ENCODE measurements at places on chromosomes 13 and 19. TPM values are rescaled to one million over a fixed set of nuclear protein-coding genes. Genes with fewer than 3 reads are reported as not detected.

The APOC4 gene
- total RNA-seq = not detected

The KLK2 gene
- not detected for total RNA-seq

The IFNL1 gene
- total RNA-seq = not detected

The MYO9B gene
- 80.3 TPM for total RNA-seq

The ZNF302 gene
- total RNA-seq = 10.3 TPM

The AP1M2 gene
- 0.87 TPM for total RNA-seq

The THSD8 gene
- total RNA-seq = not detected

The SERPINE3 gene
- under 0.01 TPM for total RNA-seq

The LSM14A gene
- total RNA-seq = 68.5 TPM

The KLC3 gene
- total RNA-seq = not detected

The GPC5 gene
- 0.11 TPM for total RNA-seq

The MCF2L gene
- 0.37 TPM for total RNA-seq

The APOC1 gene
- total RNA-seq = 1.4 TPM

The CLEC4G gene
- total RNA-seq = not detected

The FAM124A gene
- 2.2 TPM for total RNA-seq

The ALOX5AP gene
- total RNA-seq = 0.25 TPM

The PLIN5 gene
- not detected for total RNA-seq

The CAMSAP3 gene
- total RNA-seq = not detected

The CATSPERD gene
- not detected for total RNA-seq

The LPAR6 gene
- 14.2 TPM for total RNA-seq

The B9D2 gene
- total RNA-seq = 5.9 TPM

The SIGLEC14 gene
- not detected for total RNA-seq

The ZNF525 gene
- 6.5 TPM for total RNA-seq

The BTBD2 gene
- 65.1 TPM for total RNA-seq

The MISP gene
- 0.12 TPM for total RNA-seq

The ZNF772 gene
- total RNA-seq = 17.2 TPM

The CHMP2A gene
- 115 TPM for total RNA-seq

The WASF3 gene
- 10.2 TPM for total RNA-seq

The ZNF491 gene
- 3.4 TPM for total RNA-seq

The SIGLEC7 gene
- total RNA-seq = not detected

All from uterine smooth muscle cell (primary cell).